ENCODE measurements at places on chromosomes 4 and X.

GRCh38 chr4:168765726-168766125, 244.3 kb downstream of the CBR4 start:
- DNase-seq: no peak

- no peak for DNase-seq
These were observed 32.4 kb downstream of the CASP3 start for GRCh38 chr4:184616633-184617551.

DNA sequence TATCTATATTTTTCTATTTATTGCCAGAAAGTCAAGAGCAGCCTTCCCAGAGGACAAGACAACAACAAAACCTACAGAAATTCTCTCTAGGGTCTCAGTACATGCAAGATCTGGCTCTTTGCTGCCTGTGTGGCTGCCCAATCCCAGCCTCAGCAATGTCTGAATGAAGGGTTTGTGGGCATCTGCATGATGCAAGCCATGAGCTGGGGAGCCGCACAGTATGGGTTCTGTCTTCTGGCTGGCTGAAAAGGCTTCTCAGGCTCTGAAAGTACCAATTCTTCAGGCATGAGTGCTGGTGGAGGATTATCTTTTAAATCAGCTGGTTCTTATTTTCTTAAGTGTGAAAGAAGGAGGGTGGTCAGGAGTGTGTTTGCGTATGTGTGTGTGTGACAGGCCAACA, 104.6 kb downstream of the PDGFRA start:
- no peak for DNase-seq

- DNase-seq: no peak
These were observed 90.7 kb downstream of the NSUN7 start for GRCh38 chr4:40840255-40840984.

DNA sequence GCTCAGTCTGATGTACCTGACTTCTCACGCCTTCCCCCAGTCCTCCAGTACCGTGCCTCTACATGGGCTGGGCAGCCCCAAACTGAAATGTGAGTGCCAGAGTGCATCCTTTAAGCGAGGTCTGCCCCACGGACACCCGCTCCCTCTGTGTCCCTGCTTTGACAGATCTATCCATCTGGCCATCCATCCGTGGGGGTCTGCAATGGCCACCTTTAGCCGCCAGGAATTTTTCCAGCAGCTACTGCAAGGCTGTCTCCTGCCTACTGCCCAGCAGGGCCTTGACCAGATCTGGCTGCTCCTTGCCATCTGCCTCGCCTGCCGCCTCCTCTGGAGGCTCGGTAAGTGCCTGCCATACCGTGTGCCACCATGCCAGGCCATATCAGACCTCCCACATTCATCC, 827 bp downstream of the PORCN start:
- no peak for DNase-seq

- DNase-seq: peak; percentile 82
These were observed at the start of gene ARAP2 for GRCh38 chr4:36244257-36245082. Gene ARAP2, minus strand, starts transcription at chr4:36244514. Its CDS starts 15,028 bp downstream, at chr4:36229486.

DNA sequence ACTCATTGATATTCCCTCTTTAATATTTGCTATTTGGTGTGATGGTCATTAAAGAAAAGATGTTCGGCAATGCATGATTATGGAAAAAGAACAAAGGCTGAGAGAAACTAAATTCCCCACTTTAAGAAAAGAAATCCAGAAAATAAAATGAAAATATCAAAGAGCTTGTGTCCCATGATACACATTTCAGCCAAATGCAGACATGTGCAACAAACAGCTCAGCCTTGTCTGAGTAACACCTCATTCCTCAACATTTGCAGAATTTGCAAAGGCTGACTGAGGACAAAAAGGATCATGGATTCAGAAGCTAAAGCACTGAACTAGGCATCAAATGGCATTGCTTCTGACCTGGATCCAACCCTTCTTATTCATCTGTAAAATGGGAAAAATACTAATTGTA, 281.0 kb downstream of the RAB28 start:
- no peak for DNase-seq

GRCh38 chr4:43564591-43564990, 672.1 kb downstream of the GRXCR1 start:
- DNase-seq: no peak

DNA sequence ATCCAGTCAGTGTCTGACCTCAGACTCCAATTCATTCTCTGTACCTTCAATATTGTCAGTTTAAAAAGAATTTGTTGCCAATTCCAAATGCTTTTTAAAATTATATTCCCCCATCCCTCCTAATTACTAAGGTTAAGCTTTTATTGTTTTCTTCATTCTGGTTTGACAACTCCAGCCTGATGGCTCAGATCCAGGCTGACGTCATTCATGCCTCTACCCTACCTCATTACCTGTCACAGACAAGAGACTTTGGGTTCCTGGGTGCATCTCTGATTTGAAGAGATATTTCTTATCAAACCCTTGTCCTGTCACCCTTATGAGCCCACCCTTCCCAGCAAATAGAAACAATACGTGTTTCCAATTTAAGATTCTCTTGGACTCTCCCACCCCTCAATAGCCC, 300.2 kb upstream of the CLNK start:
- DNase-seq: no peak

- DNase-seq: no peak
These were observed 18.0 kb upstream of the PDHA2 start for GRCh38 chr4:95821867-95822266.

DNA sequence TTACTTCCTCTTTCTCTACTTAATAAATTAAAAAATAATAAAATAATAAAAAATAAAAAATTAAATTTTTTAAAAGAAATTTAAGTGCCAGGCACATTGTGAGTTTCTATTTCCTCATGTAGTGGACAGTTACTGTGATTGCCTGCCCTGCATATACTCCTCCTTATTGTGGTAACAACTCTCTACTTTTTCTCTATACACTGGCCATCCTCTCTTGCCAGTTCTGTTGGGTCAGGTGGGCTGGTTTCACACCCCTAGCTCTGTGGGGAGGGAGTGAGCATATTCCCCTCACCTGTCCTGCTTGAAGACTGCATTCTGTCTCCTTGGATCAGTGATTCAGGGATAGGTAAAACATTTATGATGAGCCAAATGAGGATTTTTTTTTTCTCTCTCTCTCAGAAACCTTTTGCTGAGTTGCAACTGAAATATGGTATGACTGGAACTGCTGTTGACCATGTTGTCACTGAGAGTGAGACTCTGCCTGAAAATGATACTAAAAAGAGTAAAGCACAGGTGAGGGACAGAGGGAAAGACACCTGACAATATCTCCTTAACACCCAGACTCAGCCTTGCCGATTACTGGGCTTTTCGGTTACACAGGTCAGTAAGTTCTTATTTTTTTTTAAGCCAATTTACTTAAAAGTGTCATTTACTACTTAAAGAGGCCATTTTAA, 37.2 kb downstream of the CXXC4 start:
- no peak for DNase-seq

- no peak for DNase-seq
These were observed 4.2 kb upstream of the DUSP9 start for GRCh38 chrX:153642655-153643430.

DNA sequence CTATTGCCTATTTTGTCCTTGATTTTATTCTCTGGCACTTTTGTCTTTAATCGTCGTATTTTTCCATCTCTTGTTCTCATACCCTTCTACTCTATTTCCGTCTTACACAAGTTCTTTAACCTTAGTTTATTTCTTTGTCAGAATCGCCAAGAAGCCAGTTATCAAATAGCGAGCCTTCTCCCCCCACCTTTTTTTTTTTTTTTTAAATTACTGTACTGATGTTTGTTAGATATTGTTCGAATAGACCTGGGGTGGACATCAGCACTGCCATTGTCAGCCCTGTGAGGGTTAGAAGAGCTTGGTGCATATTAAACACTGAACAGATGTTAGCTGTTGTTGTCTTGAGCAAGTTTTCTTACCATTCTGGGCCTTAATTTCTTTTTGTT, 1.2 kb downstream of the SPCS3 start:
- no peak for DNase-seq

GRCh38 chr4:130210864-130211263, 1114.9 kb downstream of the C4orf33 start:
- DNase-seq: no peak

- DNase-seq: no peak
These were observed 373.7 kb upstream of the FTHL17 start for GRCh38 chrX:31445542-31445941.

- peak; percentile 31 for DNase-seq
These were observed 401 bp downstream of the SOWAHD start for GRCh38 chrX:119758731-119759247.

DNA sequence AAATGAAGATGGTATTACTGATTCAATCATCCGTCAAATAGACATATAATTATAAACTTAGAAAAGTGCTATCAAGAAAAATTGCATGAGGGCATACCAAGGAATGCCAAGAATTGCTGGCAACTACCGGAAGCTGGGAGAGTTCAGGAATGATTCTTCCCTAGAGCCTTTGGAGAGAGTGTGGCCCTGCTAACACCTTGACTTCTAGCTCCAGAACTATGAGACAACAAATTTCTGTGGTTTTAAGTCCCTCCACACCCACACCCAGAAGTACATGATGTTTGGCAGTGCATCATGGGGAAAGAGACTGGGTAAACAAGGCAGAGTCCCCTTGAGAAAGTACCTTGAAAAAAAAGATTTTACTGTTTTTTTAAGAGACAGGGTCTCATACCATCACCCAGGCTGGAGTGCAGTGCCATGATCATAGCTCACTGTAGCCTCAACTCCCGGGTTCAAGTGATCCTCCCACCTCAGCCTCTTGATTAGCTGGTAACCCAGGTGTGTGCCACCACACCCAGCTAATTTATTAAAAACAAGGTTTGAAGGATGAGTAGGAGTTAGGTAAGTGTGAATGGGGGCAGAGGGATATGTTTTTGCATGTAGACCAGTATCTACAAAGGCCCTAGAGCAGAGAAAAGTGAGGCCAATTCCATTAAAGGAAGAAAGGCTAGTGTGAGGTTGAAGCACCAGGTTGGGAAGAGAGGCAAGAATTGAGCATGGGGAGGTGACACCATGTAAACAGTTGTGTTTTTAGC, 53.1 kb downstream of the GSX2 start:
- no peak for DNase-seq

GRCh38 chr4:53432528-53433424, 55.3 kb downstream of the FIP1L1 start:
- no peak for DNase-seq

DNA sequence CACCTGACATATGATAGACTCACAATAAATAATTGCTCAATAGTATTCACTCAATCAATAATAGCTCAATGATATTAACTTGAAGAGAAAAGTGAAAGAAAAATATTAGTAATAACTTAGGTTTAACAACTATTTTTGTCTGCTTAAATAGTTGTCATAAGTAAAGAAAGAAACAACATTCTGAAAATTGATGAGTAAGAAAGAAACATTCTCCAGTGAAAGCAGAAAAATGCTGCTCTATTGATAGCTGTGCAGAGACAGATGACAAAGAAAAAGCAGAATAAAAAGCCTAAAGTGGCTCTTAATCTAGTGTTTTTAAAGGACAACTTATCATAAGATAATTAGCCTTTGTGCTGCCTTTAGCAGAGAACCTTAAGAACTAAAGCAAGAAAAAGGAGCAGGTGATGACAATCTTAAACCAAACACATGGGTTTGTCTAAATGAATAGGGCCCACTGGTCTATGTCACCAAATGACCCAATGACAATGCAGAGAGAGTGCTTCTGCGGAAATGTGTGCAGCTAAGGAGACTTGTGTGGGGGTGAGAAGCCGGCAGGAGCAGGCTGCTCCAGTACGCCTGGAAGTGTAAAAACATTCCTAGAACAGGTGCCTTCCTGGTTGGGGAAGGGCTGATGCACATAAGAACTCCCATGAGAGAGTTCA, 13.2 kb downstream of the HS3ST1 start:
- no peak for DNase-seq

GRCh38 chr4:107348188-107349050, 312.3 kb upstream of the DKK2 start:
- DNase-seq: no peak

DNA sequence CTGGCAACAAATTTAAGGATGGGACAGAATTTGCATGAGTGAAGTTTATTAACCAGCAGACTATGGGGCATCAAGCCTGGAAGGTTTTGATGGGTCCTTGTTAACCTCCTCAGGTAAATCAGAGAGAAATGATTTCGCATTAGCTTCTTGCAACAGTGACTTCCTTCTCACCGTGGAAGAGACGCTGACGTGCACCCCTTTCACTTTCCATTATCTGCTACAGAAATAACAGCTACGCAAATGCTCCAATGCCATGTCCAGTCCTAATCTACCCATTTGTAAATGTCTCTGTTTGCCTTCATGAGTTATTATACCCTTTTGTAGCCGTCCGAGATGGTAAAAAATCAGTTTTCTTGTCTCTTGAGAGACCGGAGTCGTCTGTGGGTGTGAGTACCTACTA, 100.3 kb downstream of the SLC34A2 start:
- DNase-seq: no peak

- DNase-seq: no peak
These were observed 256.8 kb upstream of the CXXC4 start for GRCh38 chr4:104751468-104751867.

- DNase-seq: no peak
These were observed 67.7 kb downstream of the TRMT44 start for GRCh38 chr4:8508266-8508665.

- DNase-seq: no peak
These were observed 157.8 kb upstream of the TTC29 start for GRCh38 chr4:147103403-147103946.

GRCh38 chr4:5030221-5030620, 11.0 kb upstream of the CYTL1 start:
- DNase-seq: no peak

- DNase-seq: no peak
These were observed 10.3 kb upstream of the PHEX start for GRCh38 chrX:22021751-22022324.

DNA sequence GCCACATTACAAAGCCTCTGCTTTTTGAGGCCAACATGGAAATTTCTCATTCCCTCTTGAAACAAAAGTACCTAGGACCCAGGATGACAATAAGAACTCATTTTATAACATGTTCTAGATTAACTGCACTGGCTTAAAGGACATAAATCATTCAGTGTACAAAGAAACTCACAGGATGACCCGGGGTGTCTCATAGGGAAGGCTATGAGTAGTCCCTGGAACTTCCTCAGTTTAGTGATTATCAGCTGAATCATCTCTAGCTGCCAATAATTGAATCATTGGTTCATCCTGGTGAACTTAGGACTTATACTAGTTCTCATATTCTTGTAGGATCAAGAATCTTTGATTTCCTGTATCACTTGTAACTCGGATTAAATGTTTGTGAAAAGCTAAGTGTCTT, 95.8 kb upstream of the WDR1 start:
- no peak for DNase-seq

DNA sequence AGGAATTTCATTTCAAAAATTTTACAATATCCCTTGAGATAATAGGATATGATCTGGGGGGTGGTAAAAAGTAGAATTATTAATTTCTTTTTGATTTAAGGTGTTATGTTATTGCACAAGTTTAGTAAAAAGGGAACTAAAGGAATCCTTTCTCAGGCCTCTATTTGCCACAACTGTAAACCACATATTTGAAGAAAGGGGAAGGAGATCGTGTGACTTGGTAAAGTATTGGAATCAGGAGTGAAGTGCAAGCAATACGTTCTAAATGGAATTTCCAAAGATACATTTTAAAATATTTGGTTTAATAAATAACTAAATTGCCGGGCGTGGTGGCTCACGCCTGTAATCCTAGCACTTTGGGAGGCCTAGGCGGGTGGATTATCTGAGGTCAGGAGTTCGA, 35.3 kb upstream of the SCRG1 start:
- DNase-seq: no peak

GRCh38 chrX:26788402-26788998, 572.5 kb downstream of the MAGEB5 start:
- no peak for DNase-seq
